ENCODE measurements at places on chromosomes 1 and 21.

DNA sequence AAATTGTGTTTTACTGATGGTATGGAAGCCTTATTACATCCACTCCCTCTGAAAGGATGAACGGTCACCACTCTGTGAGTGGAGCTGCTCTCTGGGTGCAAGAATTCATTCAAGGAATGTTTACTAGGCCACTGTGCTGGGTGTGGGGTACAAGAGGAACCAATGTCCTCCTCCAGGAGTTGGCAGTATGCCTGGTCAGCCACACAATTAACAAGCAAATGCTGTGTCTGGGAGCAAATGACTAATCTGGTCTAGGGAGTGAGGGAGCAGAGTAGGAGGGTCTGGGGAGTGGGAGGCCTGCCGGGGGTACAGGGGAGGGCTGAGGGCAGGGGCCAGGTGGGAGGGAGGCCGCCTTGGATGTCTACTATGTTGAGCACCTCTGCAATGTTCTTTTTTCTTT, 27.2 kb upstream of the TDRD10 start:
- DNase-seq = peak; percentile 88

DNA sequence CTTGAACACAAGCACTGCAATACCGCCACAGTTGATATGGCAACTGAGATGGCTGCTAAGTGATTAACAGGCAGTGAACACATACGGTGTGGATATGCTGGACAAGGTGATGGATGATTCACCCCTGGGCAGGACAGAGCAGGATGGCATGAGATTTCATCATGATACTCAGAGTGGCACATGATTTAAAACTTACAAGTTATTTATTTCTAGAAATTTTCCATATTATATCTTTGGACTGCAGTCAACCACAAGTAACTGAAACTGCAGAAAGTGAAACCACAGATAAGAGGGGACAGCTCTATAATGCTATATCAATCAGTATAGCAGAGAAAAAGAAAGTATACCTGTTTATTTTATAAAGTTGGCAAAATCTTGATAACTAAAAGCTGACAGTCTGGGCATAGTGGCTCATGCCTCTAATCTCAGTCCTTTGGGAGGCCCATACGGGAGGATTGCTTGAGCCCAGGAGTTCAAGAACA, 47.9 kb downstream of the PHACTR4 start:
- peak; percentile 63 for DNase-seq

GRCh38 chr1:1678581-1679380, 13.8 kb downstream of the SLC35E2B start:
- peak; percentile 12 for DNase-seq

DNA sequence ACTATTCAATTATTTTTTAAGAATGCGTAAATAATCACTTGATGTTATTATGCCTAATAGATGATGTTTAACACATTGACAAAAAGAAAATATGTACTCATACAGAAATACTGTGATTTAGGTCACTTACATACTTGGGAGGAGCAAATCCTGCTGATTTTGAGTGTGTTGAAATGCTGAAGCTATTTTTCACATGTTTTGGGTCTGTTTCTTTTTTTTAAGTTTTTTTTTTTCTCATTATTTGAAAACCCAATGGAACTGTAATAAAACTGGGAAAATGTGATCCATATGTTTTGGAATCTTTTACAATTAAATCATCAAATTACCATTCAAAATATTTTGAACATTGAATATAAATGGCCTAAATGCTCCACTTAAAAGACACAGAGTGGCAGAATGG, 366.2 kb upstream of the ADAMTS5 start:
- DNase-seq = no peak

DNA sequence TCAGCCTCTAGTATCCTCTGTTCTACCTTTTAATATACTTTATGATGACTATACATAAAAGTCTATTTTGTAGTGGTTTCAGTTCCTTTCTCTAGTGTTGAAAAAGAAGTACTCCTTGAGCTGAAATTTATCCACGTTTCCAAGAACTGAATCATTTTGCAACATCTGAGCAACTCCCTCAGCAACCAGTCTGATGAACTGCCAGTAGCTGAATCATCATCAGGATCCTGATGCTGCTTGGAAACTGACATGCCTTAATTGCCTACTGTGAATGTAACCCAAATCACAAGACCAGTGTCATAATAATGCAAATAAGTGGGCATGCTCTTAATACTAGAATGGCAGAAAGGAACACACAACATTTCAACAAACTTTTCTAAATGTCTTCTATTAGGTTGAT, 103.3 kb downstream of the CYYR1 start:
- DNase-seq = no peak

GRCh38 chr1:94535879-94536278, 5.7 kb downstream of the F3 start:
- DNase-seq = no peak

GRCh38 chr1:189606795-189607476, 870.7 kb downstream of the BRINP3 start:
- no peak for DNase-seq

DNA sequence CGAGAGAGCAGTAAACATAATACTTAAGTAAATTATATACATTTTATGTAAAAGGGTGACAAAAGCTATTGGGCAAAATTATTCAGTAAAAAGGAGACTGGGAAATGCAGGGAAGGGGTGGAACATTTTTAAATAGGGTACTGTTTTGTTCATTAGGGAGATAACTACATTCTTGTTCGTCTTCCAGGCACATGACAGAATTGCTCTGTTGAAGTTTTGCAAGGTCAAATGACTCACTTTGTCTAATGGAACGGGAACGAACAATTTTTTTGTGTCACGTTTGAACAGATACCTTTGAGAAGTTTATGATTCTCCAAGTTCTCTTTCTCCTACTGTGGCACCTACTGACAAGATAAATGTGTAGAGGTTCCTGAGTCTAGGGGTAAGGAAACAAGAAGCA, 382.3 kb upstream of the ZRANB2 start:
- no peak for DNase-seq

GRCh38 chr21:18603261-18603660, 199.7 kb upstream of the TMPRSS15 start:
- DNase-seq = no peak

DNA sequence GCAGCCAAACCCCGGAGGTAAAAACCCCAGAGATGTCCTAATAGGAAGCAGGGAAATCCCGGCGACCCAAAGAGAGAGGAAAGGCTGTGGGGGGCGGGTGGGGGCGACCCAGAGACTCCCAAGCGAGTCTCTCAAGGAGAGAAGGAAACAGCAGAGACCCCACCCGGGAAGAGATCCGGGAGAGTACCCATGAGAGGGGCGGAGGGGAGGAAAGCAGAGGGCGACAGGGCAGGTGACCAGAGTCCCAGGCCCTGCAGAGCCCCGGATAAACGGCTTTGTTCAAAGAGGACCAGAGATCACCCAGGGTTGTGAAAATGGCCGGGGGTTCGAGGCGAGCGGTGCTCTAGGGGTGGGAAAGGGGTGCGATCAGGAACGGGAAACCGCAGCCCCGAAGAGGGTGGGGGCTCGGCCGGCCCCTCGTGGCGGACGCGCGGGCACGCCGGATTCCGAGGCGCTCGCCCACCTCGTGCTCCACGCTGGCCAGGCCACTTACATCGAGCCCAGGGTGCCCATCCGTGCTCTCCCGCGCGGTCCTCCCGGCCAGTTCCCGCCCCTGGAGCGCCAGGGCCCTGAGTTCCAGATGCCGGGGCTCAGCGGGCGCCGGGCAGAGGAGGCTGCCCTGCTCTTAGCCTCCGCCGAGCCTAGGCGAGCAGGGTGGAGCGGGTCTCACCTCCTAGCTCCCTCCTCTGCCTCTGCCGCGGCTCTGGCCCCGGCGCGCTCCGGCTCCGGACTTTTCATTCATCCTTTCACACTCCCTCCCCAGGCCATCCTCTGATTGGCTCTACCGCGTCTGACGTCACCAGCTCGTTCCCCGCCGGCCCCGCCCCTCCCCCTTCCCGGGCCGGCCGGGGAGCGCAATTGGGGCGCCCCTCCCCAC, 52.3 kb downstream of the RHBG start:
- peak; percentile 89 for DNase-seq

DNA sequence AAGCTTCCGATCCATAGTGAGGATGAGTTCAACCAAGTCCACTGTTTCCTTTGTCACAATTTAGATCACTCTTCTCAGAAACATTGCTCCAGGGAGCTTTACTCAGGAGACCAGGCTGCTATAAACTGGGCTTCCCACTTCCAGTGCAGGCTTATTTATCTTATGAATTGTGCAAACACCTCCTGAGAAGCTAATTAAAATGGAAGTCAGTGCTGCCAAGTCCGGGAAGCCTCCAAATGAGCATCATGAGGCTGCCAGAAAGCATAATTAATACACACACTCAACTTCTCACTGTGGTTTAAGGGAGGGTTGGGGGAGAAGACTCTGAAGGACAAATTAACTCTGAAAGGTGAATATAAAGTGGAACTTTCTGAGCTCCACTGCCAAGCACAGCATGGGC, 145.0 kb upstream of the SGIP1 start:
- no peak for DNase-seq
